Astrocyte of the cerebellum (primary cell): ENCODE measurements at places on chromosomes 12 and 14.
A peak's percentile ranks its signal among the peaks of the same experiment; 100 is the strongest.

DNA sequence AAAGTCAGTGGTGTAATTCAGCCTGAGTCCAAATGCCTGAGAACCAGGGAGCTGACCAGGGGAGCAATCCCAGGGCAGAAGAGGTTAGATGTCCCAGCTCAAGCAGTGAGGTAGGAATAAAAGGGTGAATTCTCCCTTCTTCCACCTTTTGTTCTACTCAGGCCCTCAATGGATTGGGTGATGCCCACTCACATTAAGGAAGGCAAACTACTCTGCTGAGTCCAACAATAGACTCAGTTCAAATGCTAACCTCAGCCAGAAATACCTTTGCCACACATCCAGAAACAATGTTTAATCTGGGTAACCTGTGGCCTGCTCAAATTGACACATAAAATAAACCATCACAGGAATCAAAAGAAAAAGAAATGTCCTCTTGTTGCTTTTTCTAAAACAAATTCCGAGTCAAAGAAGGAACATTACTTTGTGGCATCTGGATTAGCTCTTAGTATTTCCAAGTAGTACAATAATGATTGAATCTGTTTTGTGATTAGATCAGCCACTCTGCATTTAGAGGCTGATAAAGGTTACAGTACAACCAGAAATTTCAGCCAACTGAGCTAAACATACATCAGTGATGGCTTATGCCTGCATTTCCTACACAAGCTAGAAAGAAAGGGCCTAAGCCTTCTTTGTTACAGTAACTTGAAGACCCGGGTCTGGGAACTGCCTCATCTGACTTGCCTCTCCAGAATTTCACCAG is 43.6 kb upstream of the TRIM9 start:
- DNase-seq = no peak

DNA sequence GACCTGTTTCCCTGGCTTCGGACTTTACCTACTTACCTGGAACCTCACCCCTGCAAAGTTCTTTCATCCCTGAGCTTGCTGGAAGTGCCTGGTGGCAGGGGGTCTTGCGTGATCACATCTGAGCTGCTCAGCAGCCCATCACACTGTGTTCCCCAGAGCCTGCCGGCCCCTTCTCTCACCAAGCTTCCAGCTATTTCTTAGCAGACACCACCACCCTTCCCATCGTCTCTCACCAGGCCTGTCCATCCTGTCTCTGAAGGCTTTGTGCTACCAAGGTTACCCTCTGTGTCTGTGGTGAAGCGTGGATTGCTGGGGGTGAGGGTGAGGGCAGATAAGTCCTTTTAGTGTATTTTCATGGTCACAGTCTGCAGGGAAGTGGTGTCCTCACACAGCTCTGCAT is 78.8 kb upstream of the NRXN3 start:
- DNase-seq = no peak

DNA sequence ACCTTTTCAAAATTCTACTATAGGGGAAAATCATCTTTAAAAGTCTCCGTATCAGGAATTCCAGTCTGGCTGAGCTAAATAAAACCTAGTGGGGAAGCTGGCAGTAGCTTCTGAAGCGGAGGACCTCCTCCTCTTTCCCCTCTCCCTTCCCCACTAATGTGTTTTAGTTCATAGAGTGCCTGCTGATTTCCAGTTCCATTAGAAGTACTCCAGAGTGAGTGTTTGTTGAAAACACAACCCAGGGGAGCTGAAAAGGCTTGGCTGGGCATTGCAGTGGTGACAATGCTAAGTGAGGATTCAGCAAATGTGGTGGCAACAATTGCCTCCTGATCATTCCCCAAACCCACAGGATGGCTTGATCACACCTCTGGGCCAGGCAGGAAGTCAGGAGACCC is 144.2 kb upstream of the FRMD6 start:
- DNase-seq = peak; percentile 57

DNA sequence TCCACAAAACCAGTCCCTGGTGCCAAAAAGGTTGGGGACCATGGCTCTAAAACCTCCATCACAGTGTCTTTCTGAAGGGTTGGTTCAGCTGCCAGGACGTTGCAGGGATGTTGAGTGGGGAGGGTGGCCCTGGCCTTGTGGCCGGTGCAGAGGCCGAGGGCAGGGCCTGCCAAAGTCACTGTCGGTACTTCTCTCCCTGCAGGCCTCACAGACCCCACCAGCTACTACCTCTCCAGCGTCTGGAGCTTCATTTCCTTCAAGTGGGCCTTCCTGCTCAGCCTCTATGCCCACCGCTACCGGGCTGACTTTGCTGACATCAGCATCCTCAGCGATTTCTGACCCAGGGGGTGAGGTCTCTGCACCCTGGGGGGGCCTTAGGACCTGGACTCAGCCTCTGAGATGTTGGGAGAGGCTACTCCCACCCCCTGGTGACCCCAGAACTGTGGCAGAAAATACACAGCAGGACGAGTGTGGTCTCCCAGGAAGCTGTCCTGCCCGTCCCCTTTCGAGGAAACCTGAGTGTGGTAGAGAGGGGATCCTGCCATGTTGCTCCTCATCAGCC is 7.0 kb downstream of the SLC48A1 start:
- no peak for DNase-seq

- DNase-seq = no peak
Observed at GRCh38 chr12:49079793-49080192, 10.0 kb upstream of the RHEBL1 start.

DNA sequence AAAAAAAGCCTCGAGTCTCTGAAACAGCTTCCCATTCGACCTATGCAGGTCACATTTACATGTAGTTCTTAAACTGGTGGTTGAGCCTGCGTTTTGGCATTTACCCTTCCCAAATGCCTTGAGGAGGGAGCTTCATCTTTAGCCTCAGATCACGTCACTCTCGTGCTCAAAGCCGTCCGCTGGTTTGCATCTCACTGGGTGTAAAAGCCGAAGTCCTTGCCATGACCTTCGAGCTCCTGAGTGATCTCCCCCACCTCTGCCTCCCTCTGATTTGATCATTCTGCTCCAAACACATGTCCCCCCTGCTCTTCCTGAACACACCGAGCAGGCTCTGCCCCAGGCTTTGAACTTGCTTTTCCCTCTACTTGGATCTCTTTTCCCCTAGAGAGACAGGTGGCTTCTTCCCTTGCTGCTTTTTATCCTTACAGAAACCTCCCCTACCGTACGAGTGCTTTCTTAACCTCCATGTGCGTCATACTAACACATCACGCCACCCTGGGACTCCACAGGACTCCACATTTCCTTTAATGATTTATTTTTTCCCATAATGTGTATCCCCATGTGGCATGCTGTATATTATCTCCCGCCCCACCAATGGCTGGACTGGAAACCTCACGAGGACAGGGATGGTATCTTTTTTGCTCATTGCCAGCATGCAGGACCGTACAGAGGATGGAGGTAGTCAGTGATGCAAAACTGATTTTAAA is 610.7 kb downstream of the VRK1 start:
- DNase-seq = no peak

DNA sequence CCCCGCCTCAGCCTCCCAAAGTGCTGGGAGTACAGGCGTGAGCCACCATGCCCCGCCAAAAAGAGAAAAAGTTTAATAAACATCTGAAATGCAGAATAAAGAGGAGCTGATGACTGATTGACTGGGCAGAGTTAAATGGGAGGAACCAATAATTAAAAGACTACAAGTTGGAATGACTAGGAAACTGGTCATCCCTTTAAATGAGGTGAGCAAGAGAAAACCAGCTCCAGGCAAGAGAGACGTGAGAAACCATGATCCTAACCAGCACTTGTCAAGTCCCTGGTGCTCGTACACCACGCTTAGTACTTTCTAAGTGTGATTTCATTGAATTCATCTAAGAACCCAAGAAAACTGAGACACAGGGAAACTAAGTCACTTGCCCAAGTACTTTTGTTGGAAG is 47.9 kb downstream of the MAP1LC3B2 start:
- no peak for DNase-seq

DNA sequence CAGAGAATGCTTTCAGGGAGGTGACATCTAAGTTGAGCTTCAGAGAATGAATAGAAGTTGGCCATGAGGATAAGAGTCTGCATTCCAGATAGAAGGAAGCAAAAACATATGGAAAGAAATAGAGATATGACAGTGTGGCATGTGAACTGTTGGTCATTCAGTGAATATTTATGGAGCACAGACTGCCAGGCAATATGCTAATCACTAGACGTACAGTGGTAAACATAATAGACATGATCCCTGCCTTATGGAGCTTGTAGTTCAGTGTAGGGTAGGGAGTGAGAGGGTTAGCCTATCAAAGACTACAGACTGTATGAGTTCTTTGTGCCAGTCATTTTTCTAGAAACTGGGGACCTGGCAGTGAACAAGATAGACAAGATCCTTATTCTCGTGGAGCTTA is 53.9 kb downstream of the VEZT start:
- no peak for DNase-seq

- DNase-seq = no peak
Observed at GRCh38 chr14:22906073-22906472, 12.9 kb downstream of the RBM23 start.

- no peak for DNase-seq
Observed at GRCh38 chr12:84135586-84136279, 776.9 kb downstream of the SLC6A15 start.

- no peak for DNase-seq
Observed at GRCh38 chr12:69095765-69096477, 143.4 kb upstream of the CPSF6 start.

DNA sequence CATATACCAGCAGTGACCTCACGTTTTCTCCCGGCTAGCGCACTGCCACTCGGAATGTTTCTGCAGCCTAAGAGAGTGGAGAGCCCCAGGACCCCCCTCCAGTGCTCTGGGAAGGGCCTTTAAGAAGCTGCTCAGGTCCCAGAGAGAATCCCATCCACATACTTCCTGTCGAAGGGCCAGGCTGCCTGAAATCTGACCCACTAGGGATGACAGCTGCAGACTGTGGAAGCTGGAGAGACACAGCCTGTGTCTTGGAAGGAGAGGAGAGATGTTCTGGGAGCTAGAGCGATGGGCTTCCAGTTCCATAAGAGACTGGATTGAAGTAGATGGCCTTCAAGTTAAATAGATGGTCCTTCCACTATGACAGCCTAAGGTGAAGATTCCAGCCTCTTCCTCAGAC is 54.4 kb downstream of the IQSEC3 start:
- DNase-seq = no peak

- no peak for DNase-seq
Observed at GRCh38 chr12:58576916-58577315, 343.4 kb downstream of the LRIG3 start.

- DNase-seq = no peak
Observed at GRCh38 chr14:100222224-100223093, 16.5 kb upstream of the YY1 start.

- DNase-seq = peak; percentile 9
Observed at GRCh38 chr12:85552461-85552860, 272.4 kb downstream of the ALX1 start.

GRCh38 chr14:51884086-51884927 is 23.9 kb downstream of the GNG2 start:
- DNase-seq = no peak

- DNase-seq = peak; percentile 84
Observed at GRCh38 chr14:68577802-68578541, 214.9 kb downstream of the ZFP36L1 start.
